ENCODE measurements at places on chromosomes 1 and 21. TPM values are rescaled to one million over a fixed set of nuclear protein-coding genes. Genes with fewer than 3 reads are reported as not detected.

The S100A12 gene
- total RNA-seq: not detected

The AVPR1B gene
- not detected for total RNA-seq

The NCAM2 gene
- 6.3 TPM for total RNA-seq

The OR2L2 gene
- 0.73 TPM for total RNA-seq

GRCh38 chr1:233614743-233615521, 1.0 kb downstream of the KCNK1 start:
- peak; percentile 45 for DNase-seq

- no peak for DNase-seq
Observed at GRCh38 chr1:81950591-81951244, 150.0 kb downstream of the ADGRL2 start.

DNA sequence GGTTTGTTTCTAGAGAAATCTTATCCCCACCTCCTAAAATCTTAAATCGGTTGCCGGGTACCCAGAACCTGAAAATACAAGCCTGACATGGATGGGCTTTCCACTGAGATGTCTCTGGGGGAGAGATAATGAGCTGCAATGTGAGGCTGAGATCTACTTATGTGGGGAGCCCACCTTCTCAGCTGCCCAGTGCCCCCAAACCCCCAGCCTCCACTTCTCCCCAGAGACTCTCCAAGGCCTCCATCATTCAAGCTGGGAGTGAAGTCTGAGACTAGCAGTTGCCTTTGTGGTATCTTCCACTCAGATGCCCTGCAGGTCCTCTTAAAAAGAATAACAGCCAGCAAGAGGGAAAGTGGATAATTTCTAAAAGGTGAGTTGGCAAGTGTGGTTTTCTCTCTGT, 11.7 kb upstream of the ACTRT2 start:
- no peak for DNase-seq

GRCh38 chr1:166166698-166167571, at the start of gene FAM78B:
FAM78B (minus strand) TSS chr1:166167001; CDS start chr1:166166248, 753 bp downstream.
- DNase-seq: peak; percentile 53

DNA sequence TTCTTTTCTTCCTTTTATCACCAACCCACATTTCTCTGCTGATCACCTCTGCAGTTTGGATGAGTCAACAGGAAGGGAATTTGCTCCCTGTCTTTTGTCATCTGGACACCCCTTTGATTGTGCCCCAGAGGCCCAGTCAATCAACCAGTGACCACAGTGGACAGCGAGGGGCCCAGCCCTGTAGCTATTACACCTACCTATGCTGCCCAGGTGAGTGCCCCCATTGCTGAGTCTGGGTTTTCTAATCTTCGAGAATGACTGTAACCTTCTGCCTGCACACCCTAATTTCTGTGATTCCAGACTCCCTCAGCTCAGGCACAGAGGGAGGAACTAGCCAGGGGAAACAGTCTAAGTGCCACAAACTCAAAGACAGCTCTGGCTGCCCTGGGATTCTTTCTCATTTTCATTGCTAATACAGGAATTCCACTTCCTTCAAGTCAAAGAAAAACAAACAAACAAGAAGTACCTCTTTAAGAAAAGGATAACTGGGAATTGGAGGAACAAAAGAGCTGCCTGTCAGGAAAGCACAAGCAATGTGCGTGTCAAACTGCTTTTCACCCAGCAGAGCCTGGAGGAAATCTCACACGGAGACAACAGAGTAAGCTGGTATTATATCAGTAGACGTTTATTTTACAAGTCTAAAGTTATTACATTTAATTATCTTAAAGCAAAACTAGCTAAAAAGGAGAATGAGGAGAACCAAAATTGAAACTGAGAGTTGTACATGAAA, 311.1 kb downstream of the AJAP1 start:
- DNase-seq: no peak

- no peak for DNase-seq
Observed at GRCh38 chr1:26537951-26538352, 8.4 kb downstream of the RPS6KA1 start.

- no peak for DNase-seq
Observed at GRCh38 chr1:58524353-58524945, 22.1 kb downstream of the OMA1 start.

DNA sequence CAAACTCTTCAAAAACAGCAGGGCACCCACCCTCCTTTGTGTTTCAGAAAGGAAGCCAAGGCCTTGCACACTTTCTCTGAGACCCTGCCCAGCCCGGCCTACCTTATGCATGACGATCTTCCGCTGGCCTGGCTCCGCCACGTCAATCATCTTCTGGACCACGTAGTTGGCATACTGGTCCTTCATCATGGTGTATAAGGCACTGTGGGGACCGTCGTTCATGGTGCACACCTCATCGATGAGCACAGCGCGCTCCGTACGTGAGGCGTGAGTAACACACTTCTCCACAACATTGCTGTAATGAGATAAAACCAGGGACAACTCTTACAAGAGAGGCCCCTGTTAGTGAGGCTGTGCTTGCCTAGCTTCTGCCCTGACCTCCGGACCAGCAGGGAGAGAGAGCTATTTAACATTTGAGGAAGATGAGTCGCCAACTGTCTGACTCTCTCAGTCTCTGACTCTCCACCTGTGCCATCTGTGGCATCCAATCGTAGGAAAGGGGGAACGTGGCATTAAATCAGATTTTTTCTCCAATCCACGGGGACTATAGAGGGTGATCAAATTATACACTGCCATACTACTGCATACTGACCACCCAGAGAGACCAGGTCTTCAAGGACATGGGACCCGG, 28.1 kb upstream of the SDC3 start:
- no peak for DNase-seq

- DNase-seq: no peak
Observed at GRCh38 chr1:219560856-219561255, 52.0 kb downstream of the ZC3H11B start.

DNA sequence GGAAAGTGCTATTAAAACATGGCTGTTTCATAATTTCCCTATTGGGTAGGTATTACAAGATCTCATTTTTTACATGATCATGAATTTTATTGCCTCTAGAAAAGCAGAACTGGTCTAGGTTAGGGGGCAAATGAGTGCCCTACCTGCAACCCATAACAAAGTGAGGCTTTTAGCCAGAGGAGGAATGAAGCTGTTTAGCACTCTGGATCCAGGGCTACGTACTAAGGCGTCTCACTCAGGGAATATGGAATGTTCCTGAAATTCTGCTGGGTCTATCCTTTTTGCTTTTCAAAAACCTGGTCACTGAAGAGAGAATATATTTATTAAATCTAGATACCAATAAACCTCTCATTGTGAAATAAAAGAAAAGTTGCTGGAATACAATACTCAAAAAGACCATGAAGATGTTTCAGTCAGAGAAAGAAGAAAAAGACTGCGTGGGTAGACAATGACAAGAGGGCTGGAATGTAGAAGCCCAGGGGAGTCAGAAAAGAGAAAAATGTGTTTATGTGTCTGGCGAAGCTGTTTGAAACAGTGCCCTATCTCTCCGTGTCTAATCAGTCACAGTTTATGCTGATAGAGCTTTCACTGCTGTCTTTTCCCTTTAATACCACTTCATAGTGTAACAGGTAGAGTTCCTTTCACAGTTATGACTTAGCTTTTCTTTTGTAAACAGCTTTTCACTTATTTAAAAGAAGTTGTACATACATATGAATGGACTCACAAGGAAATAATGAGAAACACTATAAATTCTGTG, 25.0 kb upstream of the SYDE2 start:
- no peak for DNase-seq

DNA sequence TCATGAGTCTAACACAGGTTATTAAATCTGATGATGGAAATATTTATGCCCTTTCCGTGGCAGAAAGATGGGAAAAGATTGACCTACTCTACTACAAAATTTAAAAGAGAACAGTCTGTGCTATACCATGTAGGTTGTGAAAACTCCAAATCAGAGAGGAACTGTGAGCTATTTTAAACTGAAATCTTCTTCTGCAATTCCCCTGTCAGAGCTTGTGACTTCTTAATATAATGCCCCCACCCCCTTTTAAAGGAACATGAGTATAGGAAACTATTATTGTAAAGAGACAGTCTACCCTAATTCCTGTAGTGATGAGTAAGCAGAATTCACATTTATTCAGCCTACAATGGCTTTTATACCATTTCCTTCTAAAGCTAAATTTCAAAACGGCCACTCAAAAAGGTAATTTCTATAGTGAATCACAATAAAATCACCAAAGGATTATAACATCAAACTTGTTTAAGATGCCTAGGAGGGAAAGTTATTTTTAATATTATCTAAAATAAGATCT, 11.7 kb downstream of the DSCAM start:
- no peak for DNase-seq

Data from breast epithelium (tissue), 4 donors.